ENCODE measurements at places on chromosomes 4 and X.

- DNase-seq: no peak
Measured at GRCh38 chr4:101393256-101393655, 45.9 kb upstream of the PPP3CA start.

- no peak for DNase-seq
Measured at GRCh38 chr4:7237873-7238272, 45.5 kb downstream of the SORCS2 start.

DNA sequence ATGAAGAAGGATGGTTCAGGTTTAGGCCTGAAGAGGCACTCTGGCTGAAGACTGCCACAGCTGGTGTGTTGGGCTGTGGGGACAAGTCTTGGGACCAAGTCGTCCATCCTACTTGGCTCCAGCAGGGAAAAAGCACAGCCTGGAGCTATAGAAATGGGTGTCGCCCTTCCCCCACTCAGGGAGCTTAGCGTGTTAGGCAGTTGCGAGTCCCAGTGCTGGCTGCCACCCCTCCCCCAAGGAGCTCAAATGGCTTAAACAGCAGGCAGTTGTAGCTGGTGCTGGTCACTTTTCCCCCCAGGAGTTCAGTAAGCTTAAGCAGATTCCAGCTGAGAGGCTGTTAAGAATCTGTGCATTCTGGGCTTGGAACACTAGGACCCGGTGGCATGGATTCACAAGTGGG lies 319.5 kb upstream of the POF1B start:
- no peak for DNase-seq

GRCh38 chrX:115561605-115562479 lies 868 bp downstream of the PLS3 start:
- DNase-seq: no peak

- DNase-seq: no peak
Measured at GRCh38 chrX:25191403-25191802, 175.6 kb upstream of the ARX start.

DNA sequence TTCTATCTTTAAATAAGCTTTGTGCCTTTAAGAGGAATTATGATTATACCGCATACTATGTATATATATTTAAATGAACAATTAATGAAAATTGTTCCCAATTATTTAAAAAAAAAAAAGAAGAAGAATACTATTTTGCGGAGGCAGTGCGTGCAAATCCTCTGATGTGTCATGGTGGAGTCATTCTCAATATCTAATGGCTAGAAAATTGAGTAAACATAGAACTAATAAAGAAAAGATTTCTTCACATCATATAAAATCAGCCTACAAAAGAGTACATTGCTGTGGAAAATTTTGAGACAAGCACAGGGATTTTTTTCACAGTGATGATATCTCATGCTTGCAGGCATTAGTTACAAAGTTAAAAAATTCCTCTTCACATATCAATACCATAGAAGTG lies 2.6 kb upstream of the EREG start:
- DNase-seq: no peak

DNA sequence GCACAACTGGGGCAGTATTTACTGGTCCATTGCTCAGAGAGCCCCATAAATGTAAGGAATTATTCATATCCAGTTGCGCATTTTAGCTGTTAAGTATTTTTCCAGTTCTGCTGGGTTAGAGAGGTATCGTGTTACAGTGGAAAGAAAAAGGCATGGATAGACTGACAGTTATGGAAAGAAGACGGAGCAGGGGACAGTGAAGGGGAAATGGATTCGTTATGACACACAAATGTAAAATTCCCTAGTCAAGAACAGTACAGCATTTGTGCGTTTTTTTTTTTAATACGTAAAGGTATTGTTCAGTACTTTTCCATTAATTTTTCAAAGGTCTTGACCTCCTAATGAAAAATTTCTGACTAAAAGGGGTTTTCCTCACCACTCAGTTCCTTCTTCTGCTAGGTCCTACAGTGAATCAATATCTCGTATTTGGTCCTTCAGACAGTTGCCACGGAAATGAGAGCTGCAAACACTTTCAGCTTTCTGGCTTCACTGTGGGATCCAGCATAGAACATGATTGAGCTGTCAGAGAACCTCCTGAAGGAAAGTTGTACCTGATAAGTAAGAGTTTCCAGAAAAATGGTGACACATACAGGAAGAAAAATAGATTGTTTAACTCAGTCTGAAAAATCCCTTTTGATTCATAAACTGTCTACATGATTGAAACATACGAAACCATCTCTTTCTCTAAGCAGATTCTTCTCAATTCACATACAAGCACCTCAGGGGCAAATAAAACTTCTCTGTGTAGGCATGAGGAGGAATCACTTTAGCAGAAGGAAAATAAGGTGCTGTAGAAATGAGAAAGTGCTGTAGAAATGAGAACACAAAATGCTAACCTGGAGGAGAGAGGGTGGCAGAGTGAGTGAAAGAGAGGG lies 21.8 kb upstream of the BBS12 start:
- DNase-seq: no peak

- no peak for DNase-seq
Measured at GRCh38 chr4:85939595-85939994, 420.3 kb downstream of the MAPK10 start.

GRCh38 chr4:11881947-11882346 lies 453.3 kb upstream of the HS3ST1 start:
- no peak for DNase-seq

- DNase-seq: no peak
Measured at GRCh38 chr4:119049342-119049741, 86.3 kb upstream of the MYOZ2 start.

- DNase-seq: no peak
Measured at GRCh38 chrX:147850875-147851274, 60.8 kb upstream of the FMR1 start.
